HCT116 (cell line): ENCODE measurements at places on chromosomes 3 and 15.

DNA sequence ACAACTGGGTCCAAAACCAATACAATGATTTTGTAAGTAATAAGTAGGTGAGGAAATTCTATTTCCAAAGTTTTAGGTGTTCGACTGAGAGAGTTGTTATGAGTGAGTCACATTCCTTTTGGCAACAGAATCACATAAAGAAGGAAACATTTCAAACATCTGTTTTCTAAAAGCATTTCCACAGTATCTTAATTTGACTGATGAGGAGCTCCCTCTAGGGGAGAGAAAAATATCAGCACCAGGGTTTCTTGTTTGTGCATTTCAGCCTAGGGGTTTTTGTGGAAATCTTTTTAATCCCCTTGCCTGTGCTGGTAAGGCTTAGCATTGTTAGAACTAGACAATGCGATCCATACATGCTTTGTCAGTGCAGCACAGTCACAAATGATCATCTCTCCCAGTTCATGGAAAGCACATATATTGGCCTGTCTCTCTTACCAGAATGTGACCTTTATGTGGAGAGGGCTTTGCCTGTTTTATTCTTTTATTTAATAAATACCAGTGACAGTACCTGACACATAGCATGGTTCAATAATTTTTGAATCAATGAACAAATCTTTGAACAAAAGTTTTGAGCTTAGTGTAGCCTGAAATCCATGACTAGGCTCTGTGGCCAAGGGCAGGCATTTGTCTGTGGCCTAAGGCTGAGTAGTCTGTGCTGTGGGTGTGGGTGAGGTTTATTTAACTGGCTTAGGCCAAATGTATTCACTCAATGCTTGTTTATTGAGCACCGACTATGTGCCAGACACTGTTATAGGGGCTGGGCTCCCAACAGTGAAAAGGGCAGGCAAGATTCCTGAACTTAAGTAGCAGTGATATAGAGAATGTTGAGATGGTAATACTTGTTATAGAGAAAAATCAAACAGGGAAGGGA lies 21.1 kb upstream of the IQCF6 start:
- DNase-seq, result peak; percentile 55

- DNase-seq, result no peak
These were observed 140.6 kb downstream of the GBE1 start for GRCh38 chr3:81620849-81621248.

DNA sequence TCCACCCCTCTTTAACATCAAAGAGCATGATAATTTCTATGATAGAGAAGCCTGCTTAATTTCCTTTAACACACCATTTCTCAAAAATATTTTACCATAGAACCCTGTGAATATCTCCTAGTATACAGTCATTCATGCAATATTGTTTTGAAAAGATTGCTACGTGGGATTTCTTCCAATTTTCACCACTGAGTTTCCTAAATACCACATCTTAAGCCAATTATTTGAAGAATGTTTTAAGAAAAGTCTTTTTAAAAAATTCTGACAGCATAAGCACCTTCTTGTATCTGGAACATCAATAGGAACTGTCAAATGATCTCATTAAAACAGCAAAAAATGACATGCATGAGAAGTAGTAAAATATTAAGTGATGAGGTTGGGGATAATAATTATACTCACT lies 1126.7 kb downstream of the TUSC7 start:
- no peak for DNase-seq

DNA sequence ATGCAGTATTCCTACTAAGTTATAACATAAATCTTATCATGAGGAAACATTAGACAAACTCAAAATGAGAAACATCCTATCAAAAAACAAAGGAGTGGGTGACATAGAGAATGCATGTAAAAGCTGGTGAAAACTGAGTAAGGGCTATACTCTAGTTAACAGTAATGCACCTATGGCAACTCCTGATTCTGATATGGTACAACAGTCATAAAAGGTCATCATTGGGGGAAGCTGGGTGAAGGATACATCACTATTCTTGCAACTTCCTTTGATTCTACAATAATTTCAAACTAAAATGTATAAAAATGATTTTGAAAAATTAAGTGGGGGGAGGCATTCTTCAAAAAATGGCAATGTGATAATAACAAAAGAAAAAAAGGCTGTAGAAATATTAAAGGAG lies 6.8 kb downstream of the PIK3R4 start:
- DNase-seq, result no peak

- no peak for DNase-seq
These were observed 10.6 kb downstream of the PLA2G4B start for GRCh38 chr15:41849204-41849603.

DNA sequence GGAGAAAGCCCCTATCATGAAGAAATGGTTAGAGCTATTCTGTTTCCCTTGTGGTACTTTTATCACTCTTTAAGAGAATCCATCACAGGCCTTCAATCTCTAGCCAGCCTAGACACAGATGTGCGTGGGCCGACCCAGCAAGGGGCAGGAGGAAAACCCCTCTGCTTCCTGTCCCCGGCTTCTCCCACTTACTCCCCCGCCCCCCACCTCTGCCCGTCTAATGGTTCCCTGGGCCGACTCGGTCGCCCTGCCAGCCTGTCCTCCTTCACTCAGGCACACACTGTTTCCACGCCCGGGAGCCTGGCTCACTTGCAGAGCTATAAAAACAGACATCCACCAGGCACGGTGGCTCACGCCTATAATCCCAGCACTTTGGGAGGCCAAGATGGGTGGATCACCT lies 58.3 kb upstream of the TFRC start:
- DNase-seq, result no peak

DNA sequence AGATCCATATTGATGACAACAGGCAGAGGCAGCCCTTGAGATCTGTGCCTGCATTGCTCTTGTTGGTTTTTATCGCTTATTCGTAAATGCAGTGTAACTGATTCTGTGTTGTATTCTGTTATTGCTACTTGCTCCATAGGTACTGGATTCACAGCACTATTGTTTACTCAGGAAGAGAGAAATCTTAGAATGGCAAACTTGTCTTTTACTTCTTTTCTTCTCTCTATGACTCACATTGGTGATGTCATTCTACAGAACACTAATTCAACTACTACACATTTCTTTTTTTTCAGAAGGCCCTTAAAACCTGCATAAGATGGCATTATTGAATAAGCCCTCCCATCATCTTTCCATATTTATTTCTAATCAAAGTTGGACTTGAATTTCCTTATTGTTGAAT lies 201.0 kb upstream of the GBE1 start:
- no peak for DNase-seq

DNA sequence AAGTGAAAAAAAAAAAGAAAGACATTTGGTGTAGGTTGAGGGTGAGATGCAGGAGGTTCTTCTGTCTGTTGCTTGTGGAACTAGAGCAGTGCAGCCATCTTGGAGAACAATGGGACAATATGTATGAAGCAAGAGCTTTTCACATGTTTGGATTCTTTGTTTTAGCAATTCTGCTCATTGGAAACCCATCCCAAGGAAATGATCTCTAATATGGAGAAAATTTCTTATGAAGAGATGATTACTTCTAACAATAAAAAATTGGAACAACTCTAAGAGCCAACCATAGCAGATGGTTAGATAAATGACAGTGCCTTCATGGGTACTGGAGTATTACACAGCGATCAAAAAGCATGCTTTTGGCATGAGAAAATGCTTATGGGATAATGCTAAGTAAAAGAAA lies 56.3 kb downstream of the RASGRF1 start:
- no peak for DNase-seq

DNA sequence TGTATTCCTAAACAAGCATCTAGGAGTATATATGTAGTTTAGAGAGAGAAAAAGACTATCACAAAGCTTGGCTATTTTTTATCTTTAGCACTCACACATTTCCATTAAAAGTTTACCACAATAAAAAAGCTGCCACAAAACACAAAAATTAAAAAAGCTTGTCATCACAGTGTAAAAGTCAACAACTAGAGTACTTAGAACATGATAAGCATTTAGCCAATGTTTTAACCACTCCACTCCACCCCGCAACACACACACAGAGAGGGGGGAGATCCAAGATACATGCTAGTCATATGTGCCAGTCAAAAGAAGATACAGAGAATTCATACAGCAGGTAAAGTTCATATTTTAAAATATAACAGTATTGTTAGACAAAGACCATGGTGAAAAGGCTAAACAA lies 79.7 kb downstream of the STAG1 start:
- DNase-seq, result no peak

DNA sequence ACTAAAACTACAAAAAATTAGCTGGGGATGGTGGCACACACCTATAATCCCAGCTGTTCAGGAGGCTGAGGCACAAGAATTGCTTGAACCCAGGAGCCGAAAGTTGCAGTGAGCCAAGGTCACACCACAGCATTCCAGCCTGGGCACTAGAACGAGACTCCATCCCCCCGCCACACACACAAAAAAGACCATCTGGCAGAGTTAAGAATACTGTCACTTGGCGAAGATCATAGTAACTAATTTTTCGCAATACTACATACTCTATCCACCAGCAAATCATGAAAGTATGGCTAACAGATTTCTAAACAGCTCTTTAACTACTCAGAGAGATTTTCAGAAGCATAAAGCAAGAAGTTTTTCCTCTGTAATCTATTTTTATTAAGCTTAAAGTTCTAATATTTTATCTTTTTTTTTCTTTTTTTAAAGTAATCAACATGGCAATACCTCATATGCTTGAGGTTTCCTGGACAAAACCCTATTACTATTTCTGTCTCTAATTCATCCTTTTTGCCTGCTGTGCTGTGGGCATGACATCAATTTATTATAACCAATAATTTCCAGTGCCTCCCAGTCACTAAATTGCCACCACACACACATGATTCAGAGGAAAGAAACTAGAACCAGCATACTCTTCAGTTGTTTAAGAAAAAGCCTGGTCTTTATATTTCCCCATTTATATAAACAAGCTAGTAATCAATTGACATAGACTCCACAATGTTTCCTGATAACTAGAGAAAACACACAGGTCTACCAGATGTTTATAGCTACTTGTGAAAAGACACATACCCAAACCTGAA lies 46.9 kb downstream of the CHSY1 start:
- no peak for DNase-seq

- DNase-seq, result no peak
These were observed 86.7 kb upstream of the EPHB3 start for GRCh38 chr3:184474897-184475296.
